ENCODE measurements at places on chromosomes 2 and 18. TPM values are rescaled to one million over a fixed set of nuclear protein-coding genes. Genes with fewer than 3 reads are reported as not detected.

Gene G6PC2
- not detected for total RNA-seq

Gene UPP2
- not detected for total RNA-seq

Gene CABYR
- 4.6 TPM for total RNA-seq

Gene NEUROD1
- not detected for total RNA-seq

Gene SLC9A2
- 0.13 TPM for total RNA-seq

Gene SULT1C2
- 1.5 TPM for total RNA-seq

Gene ACMSD
- not detected for total RNA-seq

Gene FNDC4
- total RNA-seq = 35.9 TPM

Gene ID2
- total RNA-seq = 133 TPM

Gene IL36G
- total RNA-seq = not detected

Gene TDRD15
- not detected for total RNA-seq

Gene HRH4
- total RNA-seq = not detected

Gene KIF1A
- total RNA-seq = 2.6 TPM

Gene SCYGR6
- total RNA-seq = not detected

Gene KRTCAP3
- 0.49 TPM for total RNA-seq

Gene ASB18
- not detected for total RNA-seq

Gene CPS1
- 4.8 TPM for total RNA-seq

Gene SLC19A3
- 0.16 TPM for total RNA-seq

Gene SEMA4F
- 12.9 TPM for total RNA-seq

Gene EMILIN1
- total RNA-seq = 15.2 TPM

Gene HMSD
- 0.49 TPM for total RNA-seq

Gene REL
- 2.4 TPM for total RNA-seq

Gene LRATD1
- 2.8 TPM for total RNA-seq

Gene EVX2
- total RNA-seq = not detected

Gene ATOH8
- 2.4 TPM for total RNA-seq

Gene MOGAT1
- not detected for total RNA-seq

Gene NT5DC4
- total RNA-seq = not detected

Gene DSG4
- total RNA-seq = under 0.01 TPM

Gene DNAH6
- total RNA-seq = under 0.01 TPM

Gene SCTR
- 1.4 TPM for total RNA-seq

Gene DHRS9
- total RNA-seq = not detected

Gene OTOF
- not detected for total RNA-seq
